ENCODE measurements at places on chromosomes 16 and 17.

DNA sequence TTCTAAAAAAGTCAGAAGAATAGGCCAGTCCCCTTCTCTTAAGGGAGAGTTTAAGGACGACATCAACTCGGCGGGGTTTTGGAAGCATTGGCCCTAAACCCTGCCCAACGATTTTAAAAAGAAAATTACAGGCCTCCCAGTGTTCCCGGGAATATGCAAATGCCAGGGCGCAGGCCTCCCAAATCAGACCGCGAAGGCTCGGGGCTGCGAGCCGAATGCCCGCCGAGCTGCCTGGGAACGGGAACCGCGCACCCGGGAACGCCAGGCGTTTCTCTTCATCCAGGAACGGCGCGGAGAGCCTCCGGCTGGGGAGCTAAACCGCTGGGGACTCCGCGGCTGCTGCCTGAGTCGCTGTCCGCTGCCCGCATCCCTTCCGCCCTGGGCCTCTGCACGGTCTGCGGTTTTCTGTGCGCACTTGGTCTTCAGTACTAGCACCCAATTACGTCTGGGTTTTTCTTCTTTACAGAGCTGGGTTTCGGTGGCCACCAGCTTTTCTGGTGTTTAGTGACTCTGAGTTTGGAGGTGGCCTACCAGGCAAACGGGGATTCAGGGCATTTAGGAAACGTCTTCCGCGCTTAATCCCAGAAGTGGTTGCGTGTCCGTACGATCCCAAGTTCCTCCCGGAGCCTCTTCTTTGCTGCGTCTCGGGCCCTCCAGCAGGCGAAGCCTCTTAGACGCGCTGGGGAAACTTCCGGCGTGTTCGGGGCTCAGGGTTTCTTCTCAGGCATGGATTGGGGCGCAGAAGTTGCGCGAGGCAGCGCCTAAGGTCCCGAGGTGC, 5.7 kb downstream of the IRX5 start:
- DNase-seq: no peak

DNA sequence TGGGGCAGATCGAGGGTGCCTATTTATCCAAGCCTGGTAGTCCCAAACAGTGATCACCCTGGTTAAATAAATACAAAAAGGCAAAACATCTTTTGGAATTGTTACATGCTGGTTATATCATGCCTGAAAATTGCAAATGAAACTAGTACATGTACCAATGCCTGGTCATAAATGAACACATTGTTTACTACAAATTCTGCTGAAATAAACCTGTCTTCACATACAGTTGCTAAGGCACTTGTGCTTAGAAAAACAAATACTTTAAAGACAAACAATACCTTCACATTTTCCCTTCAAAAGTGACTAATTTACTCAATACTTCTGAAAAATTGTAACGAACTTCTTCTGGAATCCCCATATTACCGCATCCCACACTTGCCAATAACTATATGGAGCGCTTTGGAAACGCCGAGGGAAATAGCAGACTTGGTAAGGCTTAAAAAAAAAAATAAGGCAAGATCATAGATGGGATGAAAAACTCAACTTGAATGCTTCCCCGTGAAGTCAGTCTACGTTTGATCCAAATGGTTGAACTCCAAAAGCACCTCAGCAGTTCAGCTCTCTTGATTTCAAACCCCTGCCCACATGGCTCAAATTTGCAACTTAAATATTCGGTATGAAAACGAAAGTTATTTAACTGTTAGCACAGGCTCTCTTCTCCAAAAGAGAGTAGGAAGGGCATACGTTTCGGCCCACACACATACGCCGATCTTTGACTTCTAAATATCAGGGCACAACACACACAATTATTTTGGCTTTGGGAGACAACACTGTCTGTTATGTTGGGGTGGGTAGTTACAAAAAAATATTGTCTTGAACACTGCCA, 264.5 kb downstream of the NTN1 start:
- DNase-seq: no peak

DNA sequence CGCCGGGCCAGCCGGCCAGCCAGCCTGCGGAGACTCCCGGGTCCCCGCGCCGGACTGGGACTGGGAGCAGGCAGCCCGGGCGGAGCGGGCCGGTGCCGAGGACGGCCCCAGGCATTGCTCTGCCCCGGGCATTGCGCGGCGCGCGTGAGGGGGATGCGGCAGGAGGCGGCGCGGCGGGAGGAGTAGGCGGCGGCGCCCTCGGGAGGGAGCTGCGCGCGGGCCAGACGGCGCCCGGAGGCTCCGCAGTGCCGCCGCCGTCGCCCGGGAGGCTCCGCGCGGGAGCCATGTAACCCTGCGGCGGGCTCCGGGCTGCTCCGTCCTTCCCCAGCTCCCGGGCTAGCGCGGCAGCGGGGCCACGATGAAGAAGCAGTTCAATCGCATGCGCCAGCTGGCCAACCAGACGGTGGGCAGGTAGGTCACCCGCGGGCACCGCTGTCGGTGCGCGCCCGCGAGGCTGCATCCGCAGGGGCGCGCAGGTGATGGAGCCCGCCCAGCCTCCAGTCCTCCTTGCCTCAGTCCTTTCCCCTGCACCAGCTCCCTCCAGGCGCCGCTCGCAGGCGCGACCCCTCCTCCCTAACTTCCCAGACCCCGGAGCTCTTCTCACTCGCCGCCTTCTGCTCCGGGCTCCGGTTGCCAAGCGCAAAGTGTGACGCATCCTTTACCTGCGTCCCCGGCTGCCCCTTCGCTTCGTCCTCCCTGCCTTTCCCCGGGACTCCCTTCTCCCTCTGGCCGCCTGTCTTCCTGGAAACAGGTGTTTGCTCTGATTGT, at the start of gene ARHGAP44:
Gene ARHGAP44 (plus strand): TSS at position 18 of the 768 bp plus-strand sequence. CDS start 341 bp downstream, at position 359.
- DNase-seq: no peak

DNA sequence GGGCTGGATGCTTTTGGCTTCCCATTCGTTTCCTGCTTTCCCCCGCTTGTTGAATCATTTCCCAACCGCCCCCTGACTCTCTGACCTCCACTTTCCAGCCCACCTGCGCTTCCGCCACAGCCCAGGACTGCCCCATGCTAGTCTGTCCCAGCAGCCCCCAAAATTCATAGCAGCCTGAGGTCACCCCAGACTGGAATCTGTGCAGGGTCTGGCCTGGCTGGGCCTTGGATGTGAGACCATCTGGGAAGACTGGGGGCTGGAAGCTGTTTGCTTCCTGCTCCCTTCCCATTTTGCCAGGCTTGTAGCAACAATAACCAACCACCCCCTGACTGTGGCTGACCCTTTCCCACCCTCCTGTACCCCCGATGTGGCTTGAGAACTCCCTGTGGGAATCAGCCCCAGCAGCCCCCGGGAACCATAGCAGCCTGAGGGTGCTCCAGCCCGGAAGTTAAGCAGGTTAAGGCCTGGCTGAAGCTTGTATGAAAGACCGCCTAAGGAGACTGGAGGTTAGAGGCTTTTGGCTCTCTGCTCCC, 2290.8 kb downstream of the TP53TG3F start:
- DNase-seq: no peak

Data from hematopoietic multipotent progenitor cell treated with erythropoietin and hydrocortisone succinate and interleukin-3 and kit ligand, for 17 days (in vitro differentiated cells).